GOT3 (cell line): ENCODE measurements at places on chromosomes 11 and 22.
A peak's percentile ranks its signal among the peaks of the same experiment; 100 is the strongest.

DNA sequence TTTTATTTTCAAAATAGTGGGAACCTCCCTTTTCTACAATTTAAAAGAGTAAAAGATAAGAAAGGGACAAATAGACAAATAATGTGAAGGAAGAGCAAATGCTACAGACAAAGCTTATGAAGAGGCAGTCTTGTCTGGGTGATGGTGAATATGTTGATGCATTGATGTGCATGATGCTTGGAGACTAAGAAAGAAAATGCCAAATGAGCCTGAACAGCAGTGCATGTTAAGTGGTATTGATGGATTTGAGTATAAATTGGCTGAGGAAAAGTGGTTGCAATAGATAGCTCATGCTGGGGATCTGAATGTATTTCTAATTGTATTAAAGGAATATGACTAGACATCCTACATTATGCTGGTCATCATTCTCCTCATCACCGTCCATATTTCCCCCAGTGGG, 268.6 kb upstream of the ANO5 start:
- DNase-seq = no peak

- no peak for DNase-seq
Observed at GRCh38 chr11:33830903-33831648, 56.8 kb upstream of the FBXO3 start.

DNA sequence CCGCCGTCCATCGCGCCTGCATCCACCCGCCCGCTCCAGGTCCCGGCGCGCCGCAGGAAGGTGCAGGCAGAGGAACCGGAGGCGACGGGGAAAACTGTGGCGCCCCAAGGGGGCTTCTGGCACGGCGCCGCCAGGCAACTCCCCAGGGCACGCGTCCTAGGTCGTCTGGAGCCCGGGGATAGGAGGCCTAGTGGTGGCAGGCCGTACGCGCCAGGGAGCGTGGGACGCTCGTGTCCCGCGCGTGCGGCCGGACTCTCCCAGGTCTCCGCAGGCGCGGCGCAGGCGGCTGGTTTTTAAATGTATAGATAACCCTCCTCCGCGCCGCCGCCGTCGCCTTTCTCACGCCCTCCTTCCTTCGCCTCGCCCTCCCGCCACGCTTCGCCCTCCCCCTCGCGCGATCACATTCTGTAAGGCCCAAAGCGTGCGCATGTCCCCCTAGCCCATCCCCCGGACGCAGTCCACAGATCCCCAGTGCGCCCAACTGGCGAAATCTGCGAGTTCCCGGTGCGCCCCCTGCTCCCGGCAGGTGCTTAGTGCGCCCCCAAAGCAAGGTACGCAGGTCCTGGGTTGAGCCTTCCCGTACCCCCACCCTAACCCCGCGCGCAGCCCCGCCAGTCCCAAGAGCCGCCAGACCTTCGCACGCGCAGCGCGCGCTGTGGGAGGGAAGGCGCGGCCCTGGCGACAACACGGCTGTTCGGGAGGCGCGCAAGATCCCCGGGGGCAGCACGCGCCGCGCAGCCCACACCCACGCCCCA, at the start of gene ASCL2:
TSS of gene ASCL2 (minus strand) at position 267 of the 755 bp plus-strand sequence. CDS start at position 11, 256 bp downstream.
- DNase-seq = no peak

DNA sequence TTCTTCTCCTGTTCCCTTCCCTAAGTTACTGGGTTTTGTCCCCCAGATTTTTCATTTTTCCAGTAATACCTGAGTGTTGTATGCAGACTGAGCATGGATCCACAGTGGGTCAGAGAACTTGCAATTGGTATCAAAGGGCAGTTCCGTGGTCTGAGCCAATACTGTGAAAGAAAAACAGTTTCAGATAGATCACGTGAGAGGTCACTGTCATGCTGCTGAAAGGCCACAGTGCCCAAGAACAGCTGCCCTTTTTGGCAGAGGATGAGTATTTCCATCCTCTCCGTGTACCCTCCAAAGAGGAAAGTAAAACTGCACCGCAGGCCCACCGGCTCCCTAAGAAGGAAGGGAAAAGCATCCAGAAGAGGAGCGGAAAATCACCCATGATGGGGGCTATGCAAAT, 73.0 kb upstream of the TBCEL start:
- no peak for DNase-seq

DNA sequence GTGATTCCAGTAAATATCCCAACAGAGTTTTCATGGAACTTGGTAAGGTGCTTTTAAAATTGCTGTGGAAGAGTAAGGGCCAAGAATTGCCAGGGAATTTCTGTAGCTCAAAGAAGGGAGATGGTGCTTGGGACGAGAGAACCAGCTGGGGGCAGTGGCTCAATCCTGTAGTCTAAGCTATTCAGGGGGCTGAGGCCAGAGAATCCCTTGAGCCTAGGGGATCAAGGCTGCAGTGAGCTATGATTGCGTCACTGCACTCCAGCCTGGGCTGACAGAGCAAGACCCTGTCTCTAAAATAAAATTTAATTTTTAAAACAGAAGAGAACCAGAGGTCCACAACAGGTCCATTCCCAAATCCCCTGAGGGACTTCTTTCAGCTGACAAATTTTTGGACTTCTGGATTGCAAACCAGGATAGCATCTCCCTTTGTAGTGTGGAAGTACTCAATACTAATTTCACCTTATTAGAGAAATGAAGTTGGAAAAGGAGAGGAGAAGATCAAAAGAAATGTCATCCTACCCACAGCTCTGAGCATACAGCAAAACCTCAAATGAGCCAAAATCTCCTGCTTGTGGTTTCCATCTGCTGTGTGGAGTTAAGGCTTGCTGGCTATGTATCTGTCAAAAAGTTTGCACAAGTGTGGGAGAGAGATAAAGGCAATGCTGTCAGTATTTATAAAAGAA, 59.2 kb upstream of the CLPB start:
- no peak for DNase-seq

DNA sequence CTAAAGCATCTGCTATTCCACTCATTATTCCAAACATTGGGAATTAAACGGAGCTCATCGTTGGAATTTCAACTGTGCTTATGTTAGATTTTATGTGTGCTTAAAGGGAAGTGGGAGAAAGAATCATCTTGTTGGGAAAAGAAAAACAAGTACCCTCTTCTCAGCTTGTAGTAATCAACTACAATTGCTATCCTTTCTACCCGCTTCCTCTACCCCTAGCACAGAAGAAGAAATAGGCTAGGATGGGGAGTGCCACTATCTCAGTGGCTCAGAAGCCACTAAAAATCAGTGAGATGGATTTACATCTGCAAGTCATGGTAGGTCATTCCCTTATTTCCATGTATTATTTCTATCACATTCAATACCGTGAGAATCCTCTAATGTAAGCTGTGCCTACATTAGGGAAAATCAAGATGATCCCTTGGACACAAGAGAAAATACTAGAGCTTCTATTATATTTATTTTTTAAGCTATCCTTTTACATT, 97.9 kb upstream of the CD44 start:
- no peak for DNase-seq

- DNase-seq = no peak
Observed at GRCh38 chr11:111565114-111565720, 24.7 kb downstream of the LAYN start.

- DNase-seq = no peak
Observed at GRCh38 chr22:19941365-19942082, at the start of the genes COMT and TXNRD2. Gene COMT (plus strand): TSS chr22:19941772. CDS start chr22:19962527, 20,755 bp downstream. Gene TXNRD2 (minus strand): TSS chr22:19941818. CDS start chr22:19941803, 15 bp downstream.

DNA sequence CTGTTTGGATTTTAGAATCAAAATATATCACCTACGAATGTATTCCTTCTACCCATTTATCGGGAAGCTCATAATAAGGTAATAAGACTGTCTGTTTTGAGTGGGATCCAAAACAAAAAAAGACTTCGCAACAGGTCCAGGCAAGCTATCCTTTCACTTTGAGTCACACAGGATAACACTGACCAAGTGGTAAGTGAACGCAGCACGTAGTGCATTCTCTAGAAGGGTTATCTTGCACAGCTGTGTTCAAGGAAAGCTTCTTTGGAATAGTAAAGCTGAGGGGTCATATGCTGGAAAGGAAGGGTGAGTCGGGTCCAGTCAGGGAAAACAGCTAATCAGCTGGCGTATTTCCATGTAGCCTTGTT, 22.3 kb upstream of the NRGN start:
- DNase-seq = no peak

- no peak for DNase-seq
Observed at GRCh38 chr22:31394326-31394725, 5.1 kb upstream of the DRG1 start.

- no peak for DNase-seq
Observed at GRCh38 chr22:20456064-20456721, 18.6 kb upstream of the SCARF2 start.

DNA sequence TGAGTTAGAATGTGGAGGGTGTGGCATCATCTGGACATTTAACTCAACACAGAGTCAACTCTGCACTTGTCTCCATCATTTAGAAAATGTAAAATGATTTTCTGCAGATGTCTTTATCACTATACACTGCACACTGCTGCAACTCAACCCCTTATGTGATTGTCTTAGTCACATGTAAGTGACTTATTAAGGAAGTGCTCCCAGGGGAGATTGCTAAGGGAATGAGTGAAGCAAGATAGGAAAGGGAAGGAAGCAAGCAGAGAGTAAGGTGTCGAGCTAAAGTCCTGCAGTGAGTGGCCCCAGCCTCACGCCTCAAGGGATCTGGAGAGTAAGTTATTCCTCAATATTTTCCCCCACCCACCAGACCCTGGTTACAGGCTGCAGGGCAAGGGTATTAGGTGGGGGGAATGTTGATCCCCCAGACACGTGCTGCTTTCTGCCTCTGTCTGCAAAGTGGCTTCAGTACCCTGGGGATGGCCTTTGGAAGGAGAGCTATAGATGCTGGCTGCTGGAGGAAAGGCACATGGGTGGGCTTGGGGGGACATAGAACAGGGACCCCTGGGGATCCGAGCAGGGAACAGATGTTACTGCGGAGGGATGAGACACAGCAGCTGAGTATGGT, 7.2 kb upstream of the CBX6 start:
- DNase-seq = no peak

- DNase-seq = no peak
Observed at GRCh38 chr22:29937940-29938693, 55.1 kb downstream of the MTMR3 start.

DNA sequence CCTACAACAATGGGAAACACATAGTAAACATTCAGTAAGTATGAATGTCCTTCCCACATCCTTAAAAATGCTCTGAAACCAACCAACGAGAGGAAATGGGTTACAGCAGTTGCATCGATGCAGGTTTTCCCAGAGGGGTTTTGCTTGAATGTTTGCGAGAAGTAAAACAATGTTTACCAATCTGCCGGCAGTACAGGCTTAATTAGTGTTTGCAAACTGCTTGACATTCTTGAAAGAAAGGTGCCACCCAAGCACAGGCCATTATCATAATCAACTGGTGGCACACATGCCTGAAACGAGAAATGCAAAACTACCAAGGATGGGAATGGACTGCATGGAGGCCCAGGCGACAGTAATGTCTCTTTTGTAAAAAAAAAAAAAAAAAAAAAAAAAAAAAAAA, 27.1 kb upstream of the OPCML start:
- no peak for DNase-seq

GRCh38 chr11:8018484-8019313, 31.6 kb downstream of the EIF3F start:
- DNase-seq = peak; percentile 4

- no peak for DNase-seq
Observed at GRCh38 chr22:36456464-36456845, 25.0 kb downstream of the TXN2 start.

DNA sequence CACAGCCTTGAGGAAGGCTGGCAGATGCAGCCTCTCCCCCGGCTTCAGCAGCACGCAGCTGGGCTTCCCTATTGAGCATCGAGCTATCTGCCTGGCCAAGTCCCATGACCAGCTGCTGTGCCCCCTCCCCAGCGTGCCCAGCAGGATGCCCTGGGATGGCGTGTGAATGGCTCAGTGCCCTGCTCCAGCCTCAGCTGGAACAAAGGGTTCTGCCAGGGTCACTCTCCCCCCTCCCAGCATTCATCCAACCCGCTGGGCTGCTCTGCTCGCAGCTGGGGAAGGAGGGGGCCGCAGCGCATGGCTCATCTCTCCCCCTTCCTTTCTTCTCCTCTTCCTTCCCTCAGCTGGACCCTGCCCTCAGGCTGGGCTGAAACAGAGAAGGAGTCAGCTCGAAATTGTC, 14.5 kb downstream of the LRP4 start:
- no peak for DNase-seq

DNA sequence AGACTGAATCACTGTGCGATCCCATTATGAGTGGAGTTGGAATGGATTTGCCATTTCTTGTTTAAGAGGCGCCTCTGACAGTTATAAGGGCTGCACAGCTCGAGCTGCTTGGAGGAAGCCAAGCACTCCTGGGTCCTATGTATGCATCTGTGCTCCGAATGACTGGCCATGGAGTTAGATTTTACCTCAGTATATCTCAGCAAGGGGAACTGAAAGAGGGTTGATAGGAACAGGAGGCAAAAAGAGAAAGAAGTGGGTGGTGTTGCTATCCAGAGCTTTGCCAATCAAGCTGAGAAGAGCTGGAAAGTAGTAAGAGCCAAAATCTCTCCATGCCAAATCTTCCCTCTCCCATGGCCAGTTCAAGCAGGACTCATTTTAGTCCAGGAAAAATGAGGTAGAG, 632.0 kb upstream of the KIRREL3 start:
- no peak for DNase-seq

GRCh38 chr11:133895551-133895950, 50.2 kb upstream of the SPATA19 start:
- DNase-seq = no peak

DNA sequence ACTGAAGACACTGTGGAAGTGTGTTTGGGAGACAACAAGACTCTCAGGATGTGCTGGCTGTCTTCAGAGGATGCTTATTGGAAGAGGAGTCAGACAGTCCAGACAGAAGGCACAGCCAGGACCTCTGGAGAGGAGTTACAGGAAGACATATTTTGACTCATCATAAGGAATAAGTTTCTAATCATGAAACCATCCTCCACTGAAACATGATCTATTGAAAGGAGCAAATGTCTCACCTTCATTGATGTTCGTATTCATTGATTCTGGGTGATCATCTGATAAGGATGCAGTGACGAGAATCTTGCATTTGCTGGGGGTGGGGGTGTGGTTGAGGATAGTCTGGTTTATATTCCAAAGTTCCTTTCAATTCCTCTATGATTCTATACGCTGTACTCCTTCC, 2.5 kb upstream of the CXCR5 start:
- no peak for DNase-seq

GRCh38 chr11:16784097-16784496, 45.6 kb downstream of the C11orf58 start:
- DNase-seq = no peak

DNA sequence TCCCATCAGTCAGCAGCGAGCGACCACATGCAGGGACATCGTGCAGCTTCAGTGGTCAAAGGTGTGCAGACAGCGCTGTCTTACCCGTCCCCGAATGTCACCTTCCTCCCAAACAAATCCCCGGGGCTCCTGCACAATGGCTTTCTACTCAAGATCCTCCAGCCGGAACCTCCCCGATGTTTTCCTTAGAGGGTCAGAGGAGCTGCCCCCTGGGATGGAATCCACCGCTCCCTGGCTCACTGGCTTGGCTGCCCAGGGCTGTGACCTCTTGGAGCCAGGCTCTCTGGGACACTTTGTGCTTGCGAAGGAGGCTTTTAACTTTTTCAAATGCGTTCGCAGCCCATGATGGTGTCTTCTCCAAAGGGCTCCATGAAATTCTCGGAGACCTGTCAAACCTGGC, 17.3 kb upstream of the FGF19 start:
- no peak for DNase-seq

- DNase-seq = no peak
Observed at GRCh38 chr11:7571640-7572000, 57.8 kb downstream of the PPFIBP2 start.
